ENCODE measurements at places on chromosomes 5 and 9.

GRCh38 chr9:121684381-121685145, 33.1 kb downstream of the DAB2IP start:
- peak; percentile 55 for DNase-seq

GRCh38 chr9:84775056-84775643, 105.6 kb downstream of the NTRK2 start:
- no peak for DNase-seq

DNA sequence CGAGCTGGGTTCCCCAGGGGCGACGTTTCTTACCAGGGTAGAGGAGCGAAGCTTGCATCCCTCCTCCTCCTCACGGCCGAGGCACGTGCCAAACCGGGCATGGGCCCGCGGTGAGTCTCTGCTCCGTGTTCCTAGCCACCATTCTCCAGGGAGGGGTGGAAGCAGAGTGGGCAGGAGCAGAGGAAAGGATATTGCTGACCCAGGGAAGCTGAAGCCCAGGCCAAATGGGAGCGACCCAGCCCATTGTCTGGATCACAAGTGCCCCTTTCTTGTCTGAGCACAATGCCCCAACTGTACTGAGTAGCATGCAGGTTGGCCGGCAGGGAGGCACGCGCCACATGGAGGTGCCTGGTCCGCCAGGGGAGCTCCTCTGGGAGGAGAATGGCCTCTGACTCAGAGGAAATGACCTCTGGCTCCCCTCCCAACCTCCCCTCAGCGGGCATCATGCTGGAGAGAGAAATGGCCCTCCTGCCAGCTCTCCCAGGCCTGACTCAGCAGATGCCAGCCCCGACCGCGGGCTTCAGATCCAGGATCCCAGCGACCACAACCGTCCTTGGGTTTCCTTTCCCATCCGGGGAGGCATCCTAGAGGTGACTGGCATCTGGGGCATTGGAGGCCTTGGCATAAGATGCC, 1.1 kb downstream of the PRR7 start:
- no peak for DNase-seq

GRCh38 chr5:77842243-77842642, 66.1 kb upstream of the TBCA start:
- no peak for DNase-seq

GRCh38 chr9:136056546-136057235, 38.4 kb downstream of the NACC2 start:
- no peak for DNase-seq

- no peak for DNase-seq
These were observed 92.3 kb downstream of the DAP start for GRCh38 chr5:10668697-10669096.

DNA sequence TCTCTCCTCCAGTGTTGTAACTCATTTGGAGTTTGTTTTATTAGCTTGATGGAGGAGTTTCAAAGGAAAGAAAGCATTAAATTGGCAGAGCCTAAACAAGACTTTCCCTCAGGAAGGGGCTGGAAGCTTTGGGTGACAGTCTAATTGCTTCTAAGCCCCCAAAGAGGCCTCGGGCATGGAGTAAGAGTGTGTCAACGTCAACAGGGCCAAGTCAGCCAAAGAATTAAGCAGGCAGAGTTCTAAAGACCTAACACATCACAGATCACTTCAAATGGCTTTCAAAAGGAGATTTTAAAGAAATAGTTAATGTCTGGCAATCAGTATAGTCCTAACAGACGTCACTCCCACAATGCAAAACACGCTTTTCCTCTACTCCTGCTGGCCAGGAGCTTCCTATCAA, 234.5 kb downstream of the EFNA5 start:
- DNase-seq = no peak

DNA sequence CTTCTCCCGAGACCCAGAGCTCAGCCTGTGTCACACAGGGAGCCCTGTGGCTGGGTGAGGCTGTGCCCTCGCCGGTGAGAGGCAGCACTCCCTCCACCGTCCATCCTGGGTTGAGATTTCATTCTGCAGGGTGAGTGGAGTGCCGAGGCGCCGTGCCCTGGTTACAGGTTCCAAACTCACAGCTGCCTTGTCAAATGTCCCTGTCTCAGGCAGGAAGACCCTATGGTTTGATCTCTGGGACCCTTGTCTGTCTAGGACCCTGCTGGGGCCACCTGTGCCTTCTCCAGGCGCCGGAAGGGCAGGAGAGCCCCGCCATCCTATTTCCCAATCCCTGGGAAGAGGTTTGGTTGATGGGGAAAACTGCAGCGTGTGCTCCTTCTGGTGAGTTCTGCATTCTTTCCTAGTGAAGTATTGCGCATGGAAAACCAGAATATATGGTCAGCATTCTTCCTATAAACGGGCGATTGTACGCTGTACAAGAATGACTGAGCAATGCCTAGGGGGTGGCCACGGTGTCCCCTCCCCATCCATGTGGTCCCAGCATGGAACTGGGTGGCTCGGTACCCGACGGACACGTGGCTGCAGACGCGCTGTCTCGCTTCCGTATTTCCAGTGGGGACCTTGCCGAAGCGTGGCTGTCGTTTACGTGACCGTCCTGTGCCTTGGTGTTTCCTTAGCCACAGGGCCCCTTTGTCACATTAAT, 95.9 kb upstream of the COL5A1 start:
- no peak for DNase-seq

DNA sequence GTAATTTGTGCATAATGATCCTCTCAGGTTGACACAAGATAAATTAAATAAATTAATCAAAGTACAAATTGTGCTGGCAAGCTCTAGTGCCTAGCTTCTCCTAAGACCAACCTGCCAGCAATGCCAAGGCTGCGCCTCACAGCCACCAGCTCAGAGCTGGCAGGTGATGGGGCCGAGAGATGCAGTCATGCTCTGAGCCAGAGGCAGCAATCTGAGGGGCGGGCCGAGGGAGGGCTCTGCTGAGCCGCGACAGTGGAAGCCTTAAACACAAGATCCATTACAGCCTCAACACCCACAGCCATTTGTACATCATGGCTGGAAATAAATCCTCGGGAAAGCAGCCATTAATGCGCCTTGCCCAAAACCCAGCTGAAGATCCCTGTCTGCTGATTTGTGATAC, 20.3 kb downstream of the MED27 start:
- DNase-seq = no peak

DNA sequence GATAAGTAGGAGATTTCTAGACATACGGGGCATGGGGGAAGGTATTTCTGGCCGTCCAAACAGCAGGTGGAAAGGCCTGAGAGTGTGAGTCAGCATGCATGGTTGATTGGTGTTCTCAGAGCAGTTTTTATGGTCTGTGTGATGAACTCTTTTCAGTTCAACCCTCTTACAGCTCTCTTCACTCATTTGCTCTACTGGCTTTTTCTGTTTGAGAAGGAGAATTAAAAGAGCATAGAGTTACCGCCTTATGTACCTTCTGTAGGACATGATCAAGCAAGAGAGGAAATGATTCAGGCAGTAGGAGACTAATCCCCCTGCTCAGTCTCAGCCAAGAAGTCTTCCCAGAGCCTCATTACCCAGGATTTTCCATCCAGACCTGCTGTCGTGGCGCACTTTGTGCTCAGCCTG, 92.4 kb downstream of the PRDM6 start:
- DNase-seq = no peak

DNA sequence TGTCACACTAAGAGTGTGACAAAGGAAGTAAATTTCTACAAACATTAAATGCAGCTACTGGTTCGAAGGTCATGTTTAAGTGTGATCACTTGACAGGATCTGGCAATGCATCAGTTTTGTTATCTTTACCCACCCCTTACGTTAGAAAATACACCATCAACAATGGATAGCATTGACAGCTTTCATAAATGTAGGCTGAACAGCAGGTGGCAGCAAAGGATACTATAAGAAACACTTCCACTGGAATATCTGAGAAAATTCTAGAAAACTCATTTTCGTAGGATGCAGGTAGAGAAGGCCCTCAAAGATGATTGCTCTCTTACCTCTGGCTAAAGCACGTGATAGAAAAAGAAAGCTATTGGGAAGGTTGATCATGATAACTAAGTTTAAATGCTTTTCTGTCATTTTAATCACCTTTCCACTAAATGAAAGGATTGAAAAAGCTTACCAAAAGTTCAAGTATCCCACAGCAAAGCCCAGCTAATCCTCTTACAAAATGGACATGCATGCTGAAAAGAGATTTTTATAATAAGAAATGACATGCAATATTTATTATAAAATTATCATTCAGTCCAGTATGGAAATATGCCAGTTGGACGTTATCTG, 292.5 kb downstream of the PARP8 start:
- DNase-seq = no peak

- DNase-seq = no peak
These were observed 41.8 kb downstream of the FBXO10 start for GRCh38 chr9:37534412-37534811.

GRCh38 chr9:80320916-80321315, 749.2 kb downstream of the TLE4 start:
- DNase-seq = no peak

DNA sequence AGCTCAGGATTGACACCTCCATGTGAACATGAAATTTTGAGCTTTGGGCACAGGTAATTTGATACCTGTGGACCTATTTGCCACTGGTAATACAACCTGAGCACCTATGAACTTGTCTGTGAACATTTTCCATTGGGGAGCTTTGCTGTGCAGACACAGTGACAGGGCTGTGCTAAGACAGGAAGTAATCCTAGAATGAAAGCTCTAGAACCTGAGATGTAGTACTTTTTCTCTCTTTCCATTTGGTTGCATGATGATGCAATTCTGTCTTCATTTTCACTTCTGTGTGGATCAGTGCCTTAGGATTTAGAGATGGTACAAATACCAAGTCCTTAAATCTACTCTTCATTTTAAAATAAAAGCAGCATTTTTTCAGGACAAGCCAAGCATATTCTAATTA, 216.9 kb downstream of the NR3C1 start:
- DNase-seq = no peak

GRCh38 chr9:110499608-110500007, 79.9 kb downstream of the SVEP1 start:
- no peak for DNase-seq

- DNase-seq = no peak
These were observed 44.1 kb upstream of the PDE4D start for GRCh38 chr5:59937633-59938032.

GRCh38 chr9:91655215-91655614, 231.6 kb upstream of the NFIL3 start:
- no peak for DNase-seq

GRCh38 chr9:134276453-134277245, 49.6 kb upstream of the RXRA start:
- no peak for DNase-seq

GRCh38 chr5:149299451-149300054, 27.9 kb downstream of the AFAP1L1 start:
- no peak for DNase-seq

DNA sequence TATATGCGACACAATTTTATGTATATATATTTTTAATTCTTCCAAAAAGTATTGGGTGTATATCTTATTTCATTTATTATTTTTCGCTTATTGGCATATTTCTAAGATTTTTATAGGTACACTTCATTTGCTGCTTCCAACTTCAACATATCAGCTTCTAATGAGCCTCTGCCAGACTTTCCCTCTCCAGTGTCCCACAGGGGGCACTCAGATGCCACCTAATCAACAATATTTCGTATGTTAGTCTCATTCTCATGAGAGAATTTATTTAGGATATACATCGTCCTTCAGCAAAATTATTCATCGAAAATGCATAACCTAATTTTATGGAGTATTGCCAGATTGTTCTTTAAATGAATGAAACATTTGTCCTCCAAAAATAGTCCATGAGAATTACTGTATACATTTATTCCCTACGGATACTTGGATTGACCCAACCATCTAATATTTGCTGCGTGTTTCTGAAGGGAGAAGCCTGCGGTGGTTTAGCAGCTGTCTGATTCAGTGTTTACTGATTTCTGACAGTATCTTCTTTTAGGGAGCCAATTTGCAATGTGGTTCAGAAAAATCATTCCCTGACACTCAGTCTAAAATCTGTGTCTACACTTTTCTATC, 100.6 kb upstream of the SELENOP start:
- DNase-seq = no peak

- no peak for DNase-seq
These were observed 1.3 kb upstream of the ITGA2 start for GRCh38 chr5:52987711-52988331.

GRCh38 chr5:124110942-124111341, 599.0 kb downstream of the CSNK1G3 start:
- DNase-seq = no peak

GRCh38 chr5:54905942-54906537, 79.4 kb downstream of the ESM1 start:
- no peak for DNase-seq

- no peak for DNase-seq
These were observed 137.1 kb upstream of the ZNF618 start for GRCh38 chr9:113738893-113739604.

GRCh38 chr9:94576131-94576530, 17.5 kb downstream of the FBP2 start:
- no peak for DNase-seq

- no peak for DNase-seq
These were observed 275.3 kb downstream of the HTR1A start for GRCh38 chr5:63686938-63687337.

GRCh38 chr5:78794693-78795215, 146.2 kb upstream of the LHFPL2 start:
- DNase-seq = no peak

- DNase-seq = no peak
These were observed 289.5 kb downstream of the SLIT3 start for GRCh38 chr5:169011451-169011850.

DNA sequence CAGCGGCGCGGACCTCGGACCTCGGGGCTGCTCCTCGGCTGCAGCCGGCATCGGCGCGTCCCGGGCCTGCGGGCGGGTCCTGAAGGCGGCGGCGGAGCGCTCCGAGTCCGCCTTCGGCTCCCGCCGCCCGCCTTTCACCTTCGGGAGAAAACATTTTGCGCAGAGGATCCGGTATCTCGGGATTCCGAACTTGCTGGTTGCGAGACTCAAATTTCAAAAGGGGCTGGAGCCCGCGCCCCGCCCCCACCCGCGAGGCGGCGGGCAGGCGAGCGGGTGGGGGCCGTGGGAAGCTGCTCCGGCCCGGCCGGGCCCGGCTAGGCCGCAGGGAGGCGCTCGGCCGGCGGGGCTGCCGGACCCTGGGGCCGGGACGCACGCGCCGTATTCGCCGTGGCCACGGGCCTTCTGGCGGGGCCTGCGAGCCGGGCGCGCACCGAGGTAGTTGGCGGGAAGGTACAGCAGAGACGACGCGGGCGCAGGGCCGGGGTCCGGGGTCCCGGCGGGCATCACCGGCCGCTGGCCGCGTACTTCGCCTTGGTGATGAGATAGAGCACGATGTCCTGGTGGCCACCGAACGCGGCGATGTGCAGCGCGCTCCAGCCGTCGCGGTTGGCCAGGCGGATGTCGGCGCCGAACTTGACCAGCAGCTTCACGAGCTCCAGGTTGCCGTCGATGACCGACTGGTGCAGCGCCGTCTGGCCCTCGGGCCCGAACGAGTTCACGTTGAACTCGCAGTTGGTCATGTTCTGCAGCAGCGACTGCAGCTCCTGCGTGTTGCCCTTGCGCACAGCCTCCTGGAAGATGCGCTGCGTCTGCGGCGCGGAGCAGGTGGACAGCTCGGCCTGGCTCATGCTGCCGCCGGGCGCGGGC, 757 bp downstream of the NRARP start:
- DNase-seq = no peak

- DNase-seq = no peak
These were observed 981.7 kb downstream of the NR2F1-AS1 start for GRCh38 chr5:92599217-92599810.

- DNase-seq = no peak
These were observed 191.5 kb upstream of the PCSK5 start for GRCh38 chr9:75699017-75699416.

- no peak for DNase-seq
These were observed 1.2 kb upstream of the GALNT10 start for GRCh38 chr5:154189256-154189818.

GRCh38 chr9:121548666-121549065, 49.0 kb upstream of the GGTA1 start:
- DNase-seq = no peak
